DND-41 (cell line): ENCODE measurements at places on chromosomes 6 and 20.

DNA sequence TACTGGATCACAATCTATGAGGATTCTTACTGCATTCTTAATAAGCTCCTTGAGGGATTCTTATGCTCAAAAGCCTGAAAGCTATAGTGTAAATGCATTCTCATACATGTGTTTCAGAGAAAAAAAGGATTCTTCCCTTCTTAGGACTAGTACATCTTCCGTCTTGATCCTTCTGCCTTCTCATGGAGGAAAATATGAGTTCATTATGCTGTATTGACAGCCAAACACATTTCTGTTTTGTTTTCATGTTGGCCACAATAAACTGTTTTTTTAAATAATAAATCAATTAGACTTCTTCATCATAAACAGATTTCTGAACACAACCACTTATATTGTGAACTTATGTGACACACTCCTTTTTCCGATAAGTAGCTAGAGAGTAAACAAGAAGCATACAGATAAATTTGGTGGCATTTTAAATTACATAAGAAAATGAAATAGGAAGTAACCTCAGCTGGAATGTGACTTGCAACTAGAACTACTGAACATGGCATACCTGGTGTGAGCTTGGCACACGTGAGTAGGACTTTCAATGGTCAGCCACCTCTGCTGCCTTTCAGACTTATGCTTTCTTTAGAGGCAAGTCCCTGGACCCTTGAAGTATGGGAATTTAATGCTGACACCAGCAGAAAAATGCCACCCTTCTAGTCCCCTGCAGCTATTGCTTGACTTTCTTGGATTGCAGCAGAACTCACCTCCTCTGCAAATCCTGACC is 350.4 kb downstream of the BCKDHB start:
- no peak for DNase-seq

DNA sequence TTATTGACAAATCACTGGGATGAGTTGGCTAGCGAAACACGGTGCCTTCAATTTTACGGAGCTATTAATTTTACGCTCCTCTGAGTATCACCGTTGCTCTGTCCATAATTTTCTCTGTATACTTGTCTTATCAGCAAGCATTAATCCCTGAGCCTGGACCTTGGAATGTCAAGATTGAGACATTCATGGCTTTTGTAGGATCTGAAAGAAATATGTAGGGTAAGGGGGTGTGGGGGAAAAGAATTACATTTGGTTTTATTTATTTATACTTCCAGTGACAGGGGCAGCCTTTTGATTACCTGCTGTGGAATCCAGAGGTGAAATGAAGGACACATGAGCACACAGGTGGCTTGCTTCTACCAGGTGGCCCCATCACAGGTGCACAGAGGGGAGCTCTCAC is 46.6 kb downstream of the DTD1 start:
- no peak for DNase-seq

DNA sequence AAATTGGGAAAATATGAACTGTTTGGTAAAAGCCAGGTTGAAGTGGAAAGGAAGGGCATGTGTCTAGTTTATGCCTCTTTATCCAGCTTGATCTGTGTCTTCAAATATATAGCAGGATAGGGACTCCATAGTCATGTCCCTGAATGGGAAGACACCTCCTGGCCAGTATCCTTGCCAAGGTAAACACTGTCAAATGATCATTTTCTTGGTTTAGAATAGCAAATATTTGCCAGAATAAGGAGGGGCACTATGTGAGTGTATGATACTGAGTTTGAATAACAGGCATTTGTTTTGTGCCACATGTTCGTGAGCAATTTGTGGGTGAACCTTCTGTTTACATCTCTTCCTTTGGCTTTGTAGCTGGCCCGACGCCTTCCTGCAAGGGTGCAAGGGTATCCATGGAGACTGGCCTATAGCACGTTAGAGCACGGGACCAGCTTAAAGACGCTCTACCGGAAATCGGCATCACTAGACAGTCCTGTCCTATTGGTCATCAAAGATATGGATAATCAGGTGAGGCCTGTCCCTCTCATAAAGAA is 34.2 kb upstream of the HINT3 start:
- no peak for DNase-seq

GRCh38 chr6:100116411-100117194 is 122.6 kb upstream of the MCHR2 start:
- DNase-seq, result peak; percentile 65

DNA sequence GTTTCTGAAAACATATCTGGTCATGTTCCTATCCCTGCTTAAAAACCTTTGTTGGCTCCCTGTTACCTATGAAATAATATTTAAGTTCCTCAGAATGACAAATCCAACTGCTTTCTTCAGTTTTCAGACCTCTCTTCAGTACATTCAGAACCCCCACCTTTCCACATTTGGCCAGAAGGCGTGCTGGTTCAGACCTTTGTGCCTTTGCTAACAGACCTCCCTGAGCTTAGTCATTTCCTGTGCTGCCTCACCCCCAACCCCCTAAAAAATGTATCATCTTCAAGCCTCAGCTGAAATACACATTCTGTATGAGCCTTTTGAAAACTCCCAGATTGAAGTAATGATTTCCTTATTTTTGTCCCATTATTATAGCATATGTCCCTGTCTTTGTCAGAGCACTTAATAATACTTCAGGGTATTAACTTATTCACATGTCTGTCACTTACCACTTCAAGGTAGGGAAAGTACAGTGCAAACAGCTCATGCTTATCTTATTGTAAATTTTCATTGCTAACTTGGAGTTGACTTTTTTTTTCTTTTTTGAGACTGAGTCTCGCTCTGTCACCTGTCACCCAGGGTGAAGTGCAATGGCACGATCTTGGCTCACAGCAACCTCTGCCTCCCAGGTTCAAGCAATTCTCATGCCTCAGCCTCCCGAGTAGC is 19.7 kb downstream of the FAM217A start:
- DNase-seq, result peak; percentile 22

GRCh38 chr6:34204693-34205092 is 32.0 kb upstream of the HMGA1 start:
- DNase-seq, result no peak
